ENCODE measurements at places on chromosomes 1 and 21.

DNA sequence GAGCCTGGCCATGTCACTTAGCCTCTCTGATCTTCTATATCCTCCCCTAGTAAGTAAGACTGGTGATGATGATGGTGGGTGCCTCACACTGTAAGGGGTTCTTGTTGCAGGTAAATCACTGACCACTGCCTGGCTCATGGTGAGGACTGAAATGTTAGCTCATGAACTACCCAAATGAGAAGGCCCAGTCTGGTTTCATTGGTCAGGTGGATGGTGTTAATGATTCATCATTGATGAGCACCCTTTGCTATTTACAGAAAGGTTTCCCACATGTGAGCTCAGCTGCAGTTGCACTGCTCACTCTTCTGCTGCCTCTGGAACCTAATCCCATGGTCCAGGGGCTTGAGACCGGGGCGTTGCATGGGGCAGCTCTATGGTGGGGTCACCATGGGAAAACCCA, 417.7 kb downstream of the PRDM2 start:
- DNase-seq, result no peak

DNA sequence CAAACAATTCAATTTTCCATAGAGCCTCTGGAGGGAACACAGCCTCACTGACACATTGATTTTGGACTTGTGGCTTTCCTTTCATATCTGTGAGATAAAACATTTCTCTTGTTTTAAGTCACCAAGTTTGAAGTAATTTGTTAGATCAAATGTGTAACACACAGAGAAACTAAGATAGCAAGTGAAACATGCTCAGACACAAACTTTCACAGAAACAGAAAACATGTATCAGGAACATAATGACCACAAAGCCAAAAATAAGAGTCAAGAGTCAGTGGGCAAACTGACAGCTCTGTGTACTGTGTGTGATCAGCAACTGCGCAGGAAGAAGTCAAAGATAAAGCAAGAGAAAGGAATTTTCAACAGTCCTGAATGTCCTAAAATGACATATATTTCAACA, 1237.5 kb downstream of the AMY1C start:
- DNase-seq, result no peak

DNA sequence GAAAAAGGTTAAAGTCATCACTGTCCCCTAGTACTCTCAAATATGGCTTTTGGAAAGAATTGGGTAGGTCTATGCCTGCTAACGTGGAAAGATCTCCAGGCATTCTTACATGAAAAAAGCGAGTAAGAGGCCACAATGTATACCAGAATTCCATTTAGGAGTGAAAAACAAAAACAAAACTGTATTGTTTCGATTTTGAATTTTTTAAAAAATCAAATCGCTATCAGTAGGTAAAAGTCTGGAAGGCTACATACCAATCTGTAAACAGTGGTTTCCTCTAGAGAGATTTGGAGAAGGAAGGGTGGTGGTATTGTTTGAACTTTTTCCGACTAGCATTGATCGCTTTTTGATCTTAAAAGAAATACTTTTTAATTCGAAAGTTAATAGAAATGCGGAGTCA, 55.9 kb downstream of the RRAGC start:
- no peak for DNase-seq

GRCh38 chr1:90718411-90719329, 1.6 kb upstream of the BARHL2 start:
- DNase-seq, result no peak

DNA sequence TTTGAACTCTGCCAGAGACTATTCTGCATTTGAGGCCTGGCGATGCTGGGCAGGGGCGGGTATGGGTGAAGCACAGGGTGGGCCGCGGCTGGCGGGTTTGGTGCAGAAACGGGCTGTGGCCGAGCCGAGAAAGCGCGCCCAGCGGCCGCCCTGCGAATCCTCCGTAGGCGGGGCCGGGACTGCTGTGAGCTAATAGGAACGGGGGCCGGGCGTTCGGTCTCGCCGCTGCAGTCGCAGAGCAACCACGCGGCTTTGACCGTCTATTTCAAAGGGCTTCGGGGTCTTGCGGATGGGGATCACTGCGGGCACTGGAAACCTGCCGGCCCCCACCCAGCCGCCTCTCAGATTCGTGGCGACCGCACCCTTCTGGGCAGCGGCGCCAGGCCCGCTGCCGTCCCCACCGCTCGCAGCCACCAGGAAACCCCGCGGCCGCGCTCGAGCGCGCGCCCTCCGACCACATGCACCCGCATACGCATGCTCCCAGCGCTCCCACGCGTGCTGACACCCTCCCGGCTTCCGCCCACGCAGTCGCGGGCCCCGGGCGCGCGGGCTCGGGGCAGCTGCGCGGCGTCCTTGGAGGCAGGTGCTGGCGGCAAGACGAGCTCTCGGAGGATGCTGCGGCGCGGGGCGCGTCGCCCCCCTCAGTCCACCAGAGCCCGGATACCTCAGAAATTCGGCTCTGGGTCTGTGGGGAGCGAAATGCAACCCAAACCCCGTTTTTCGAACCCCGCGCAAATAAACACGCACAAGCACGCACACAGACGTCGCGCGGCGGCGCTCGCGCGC, 32.6 kb downstream of the DNTTIP2 start:
- peak; percentile 87 for DNase-seq

DNA sequence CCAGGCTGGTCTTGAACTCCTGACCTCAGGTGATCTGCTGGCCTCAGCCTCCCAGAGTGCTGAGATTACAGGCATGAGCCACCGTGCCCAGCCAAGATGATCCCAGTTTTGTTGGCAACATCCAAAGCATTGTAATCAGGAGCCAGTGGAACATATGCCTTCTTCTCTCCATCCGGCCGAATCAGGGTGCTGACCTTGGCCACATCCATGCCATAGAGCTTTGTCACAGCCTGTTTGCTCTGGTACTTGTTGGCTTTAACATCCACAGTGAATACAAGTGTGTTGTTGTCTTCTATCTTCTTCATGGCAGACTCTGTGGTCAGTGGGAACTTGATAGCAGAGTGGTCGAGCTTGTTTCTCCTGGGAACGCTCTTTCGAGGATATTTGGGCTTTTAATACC, 17.1 kb downstream of the TNFRSF8 start:
- no peak for DNase-seq

DNA sequence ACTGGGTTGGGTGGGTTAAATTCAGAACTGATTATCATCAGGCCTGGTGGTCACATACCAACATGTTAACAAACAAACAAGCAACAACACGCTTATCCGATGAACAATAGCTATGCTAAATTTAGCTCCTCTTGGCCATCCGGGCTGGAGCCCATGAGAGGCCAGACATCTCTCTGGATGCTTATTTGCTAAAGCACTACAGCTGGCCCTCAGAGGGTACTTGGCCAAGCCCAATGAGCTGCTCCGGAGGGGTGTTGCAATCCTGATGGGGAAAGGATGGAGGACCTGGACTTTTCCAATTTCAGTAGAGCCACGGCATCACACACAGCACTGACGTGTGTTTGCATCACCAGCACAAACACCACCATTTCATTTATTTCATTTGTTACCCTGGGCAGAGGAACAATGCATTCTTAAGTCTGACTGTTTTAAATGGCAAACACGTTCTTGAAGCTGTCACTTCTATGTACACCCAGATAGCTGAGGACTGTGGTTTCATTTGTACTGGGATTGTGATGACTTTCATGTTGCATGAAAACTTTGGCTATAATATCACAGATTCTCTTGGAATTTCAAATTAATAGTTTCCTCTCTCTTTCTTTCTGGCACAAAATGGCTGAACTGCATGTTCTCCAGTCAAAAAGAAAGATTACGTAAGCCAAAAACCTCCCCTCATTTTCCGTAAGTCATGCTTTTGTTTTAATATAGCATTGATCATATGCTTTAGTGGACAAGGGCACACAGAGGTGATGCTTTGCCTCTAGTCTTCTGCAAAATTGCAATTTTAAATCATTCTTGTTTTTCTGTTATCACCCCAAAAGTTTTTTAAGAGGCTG, 359.8 kb upstream of the KAZN start:
- no peak for DNase-seq

- DNase-seq, result no peak
Measured at GRCh38 chr1:93537396-93537795, 89.5 kb downstream of the FNBP1L start.

DNA sequence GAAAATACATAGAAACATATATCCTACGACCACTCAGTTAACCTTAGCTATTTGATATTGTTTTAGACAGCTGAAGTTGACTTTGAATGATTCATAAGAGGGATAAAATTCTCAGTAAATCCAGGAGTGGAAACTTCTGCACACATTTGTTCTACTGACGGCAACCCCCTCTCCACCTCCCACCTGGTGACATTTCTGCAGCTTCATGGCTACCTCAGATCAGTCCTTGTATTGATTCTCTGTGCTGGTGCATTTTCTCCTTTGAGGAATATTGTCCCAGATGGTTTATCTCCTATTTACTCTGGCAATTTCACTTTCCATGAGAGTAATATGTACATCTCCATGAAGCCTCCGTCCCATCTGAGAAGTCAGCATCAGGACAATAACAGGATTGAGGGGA, 57.7 kb upstream of the COA6 start:
- no peak for DNase-seq

GRCh38 chr1:178223289-178223688, 129.4 kb downstream of the RASAL2 start:
- no peak for DNase-seq

DNA sequence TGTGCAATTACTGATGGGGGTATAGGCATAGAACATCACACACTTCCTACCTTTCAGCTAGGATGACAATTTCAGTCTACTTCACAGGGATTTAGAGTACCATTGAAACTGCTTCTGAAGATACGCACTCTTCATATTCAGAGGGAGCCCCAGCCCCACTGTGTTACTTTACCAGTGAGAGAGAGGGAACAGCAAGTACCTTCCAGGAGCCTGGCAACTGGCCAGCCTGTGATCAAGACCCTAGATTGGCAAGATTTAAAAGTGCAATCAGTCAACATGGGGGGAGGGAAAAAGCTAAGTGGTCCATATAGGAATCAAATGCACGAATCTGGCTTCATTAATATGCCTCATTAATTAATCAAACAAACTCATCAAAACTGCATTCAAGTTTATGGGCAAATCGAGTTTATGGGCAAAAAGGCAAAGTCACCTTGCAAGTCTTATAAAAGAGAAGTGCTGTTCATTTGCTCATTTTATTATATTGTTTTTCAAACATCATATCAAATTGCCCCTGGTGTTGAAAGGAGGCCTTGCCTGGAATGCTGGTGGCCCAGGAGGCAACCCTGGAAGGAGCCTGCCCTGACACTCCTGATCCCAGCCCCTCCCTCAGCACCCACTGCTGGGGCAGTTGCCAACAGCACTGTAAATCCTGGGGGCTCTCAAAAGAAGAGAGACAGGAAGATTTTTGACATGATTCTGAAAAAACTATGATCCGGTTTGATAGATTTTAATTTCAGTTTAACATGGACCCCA, 184.9 kb upstream of the DPT start:
- no peak for DNase-seq

- DNase-seq, result no peak
Measured at GRCh38 chr1:71330991-71331390, 250.2 kb upstream of the ZRANB2 start.

GRCh38 chr21:41713495-41714281, 53.2 kb downstream of the RIPK4 start:
- DNase-seq, result no peak

DNA sequence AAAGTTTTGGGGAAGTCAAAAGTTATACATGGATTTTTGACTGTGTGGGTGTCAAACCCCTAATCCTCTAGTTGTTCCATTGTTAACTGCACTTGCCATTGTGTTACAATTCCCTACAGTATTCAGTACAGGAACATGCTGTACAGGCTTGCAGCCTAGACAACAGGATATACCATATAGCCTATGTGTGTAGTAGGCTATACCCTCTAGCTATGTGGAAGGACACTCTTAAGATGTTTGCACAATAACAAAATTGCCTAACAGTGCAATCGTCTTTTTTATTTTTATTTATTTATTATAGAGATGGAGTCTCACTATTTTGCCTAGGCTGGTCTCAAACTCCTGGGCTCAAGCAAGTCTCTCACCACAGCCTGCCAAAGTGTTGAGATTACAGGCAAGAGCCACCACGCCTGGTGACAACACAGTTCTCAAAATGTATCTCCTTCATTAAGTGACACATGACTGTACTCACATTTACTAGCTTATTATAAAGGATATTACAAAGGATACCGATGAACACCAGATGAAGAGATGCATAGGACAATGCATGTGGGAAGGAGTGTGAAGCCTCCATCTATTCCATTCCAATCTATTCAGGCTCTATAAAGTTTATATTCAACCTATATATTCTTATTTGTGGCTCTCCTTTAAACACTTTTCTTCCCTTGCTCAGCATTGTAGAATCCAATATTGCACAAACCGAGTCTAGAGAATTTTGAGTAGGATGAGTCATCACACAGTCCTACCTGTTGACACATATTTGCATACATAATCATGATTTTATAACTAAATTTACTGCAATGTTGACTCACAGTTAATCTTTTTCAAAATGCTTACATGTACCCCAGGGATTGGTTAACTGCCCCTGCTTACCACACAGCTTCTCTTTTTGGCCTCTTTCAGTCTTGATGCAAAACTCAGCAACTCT, 28.4 kb upstream of the CEP350 start:
- no peak for DNase-seq

DNA sequence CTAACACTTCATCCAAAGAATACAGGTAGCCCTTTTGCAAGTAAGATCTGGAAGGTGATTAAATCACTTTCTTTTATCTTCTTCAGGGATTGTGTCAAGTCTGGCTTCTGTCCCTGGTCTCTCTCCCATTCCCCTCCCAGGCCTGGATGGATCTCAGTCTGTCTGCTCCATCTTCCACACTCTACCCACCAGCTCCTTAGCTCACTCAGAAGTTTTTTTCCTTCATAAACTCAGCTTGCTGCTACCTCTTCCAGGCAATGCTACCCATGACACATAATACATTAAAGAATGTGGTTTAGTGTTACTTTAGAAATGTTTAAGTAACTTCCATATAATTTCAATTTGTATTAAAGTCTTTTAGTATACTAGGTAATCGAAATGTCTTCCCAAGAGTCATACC, 133.1 kb downstream of the AKT3 start:
- no peak for DNase-seq

DNA sequence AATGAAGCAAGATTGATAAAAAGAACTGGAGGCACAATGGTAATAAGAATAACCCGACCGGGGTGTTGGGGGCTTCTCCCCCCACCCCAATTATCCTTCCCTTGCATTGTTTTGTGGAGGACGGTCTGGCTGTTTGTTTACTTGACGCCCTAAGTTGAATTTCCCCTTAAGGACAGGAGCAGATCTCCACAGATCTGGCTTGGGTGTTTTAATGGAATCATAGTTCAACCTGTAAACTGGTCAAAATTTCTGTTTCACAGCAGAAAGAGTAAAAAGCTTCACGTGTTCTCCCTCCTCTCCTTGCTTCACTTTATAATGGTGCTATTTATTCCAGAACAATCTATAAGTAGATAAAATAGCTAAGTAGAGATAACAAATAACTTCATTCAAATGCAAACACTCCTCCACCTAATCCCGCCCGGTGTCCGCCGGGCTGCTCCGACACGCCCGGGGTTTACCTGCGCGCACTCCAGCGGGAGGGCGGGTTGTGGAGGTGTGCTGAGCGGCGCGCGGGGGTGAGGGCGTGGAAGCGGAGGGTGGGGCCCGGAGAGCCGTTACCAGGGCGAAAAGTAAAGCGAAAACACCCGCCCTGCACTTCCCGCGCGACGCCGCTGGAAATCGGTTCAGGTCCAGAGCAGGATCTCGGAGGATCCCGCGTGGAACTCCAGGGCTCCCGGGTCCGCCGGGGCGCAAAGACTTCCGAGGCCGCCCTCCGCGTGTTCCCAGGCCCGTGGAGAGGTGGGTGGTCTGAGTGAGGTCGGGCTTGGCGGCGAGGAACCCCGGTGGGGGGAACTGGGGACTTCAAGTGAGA, 2.0 kb upstream of the ATF3 start:
- DNase-seq, result no peak
